Esophagus muscularis mucosa (tissue), 4 donors: ENCODE measurements at places on chromosomes 16 and 17. TPM values are rescaled to one million over a fixed set of nuclear protein-coding genes. Genes with fewer than 3 reads are reported as not detected.

- peak overlapping the region; percentile 57 for H3K27ac ChIP-seq
- no peak overlapping the region for H3K4me3 ChIP-seq
- H3K27me3 ChIP-seq = no peaks in the 10 kb centered on the region
Observed at GRCh38 chr17:13320046-13320785, 281.5 kb downstream of the HS3ST3A1 start.

GRCh38 chr17:42414704-42415409 is 8.2 kb downstream of the CAVIN1 start:
- H3K27ac ChIP-seq = peak overlapping the region; percentile 99
- H3K4me1 ChIP-seq = peaks cover 100% of the 10 kb centered on the region
- DNase-seq = no peak
- no peaks in the 10 kb centered on the region for H3K27me3 ChIP-seq
- H3K4me3 ChIP-seq = peak overlapping the region; percentile 33

DNA sequence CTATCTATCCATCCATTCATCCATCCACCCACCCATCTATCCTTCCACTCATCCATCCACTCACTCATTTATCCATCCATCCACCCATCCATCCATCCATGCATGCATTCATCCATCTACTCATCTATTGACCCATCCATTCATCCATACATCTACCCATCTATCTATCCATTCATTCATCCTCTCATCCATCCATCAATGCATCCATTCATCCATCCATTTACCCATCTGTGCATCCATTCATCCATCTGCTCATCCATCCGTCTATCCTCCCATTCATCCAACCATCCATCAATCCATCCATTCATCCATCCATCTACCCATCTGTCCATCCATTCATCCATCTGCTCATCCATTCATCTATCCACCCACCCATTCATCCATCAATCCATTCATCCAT is 224.5 kb upstream of the MAF start:
- DNase-seq = peak; percentile 12
- H3K4me1 ChIP-seq = no peaks in the 10 kb centered on the region
- no peaks in the 10 kb centered on the region for H3K27me3 ChIP-seq
- no peaks in the 10 kb centered on the region for H3K36me3 ChIP-seq
- no peak overlapping the region for H3K27ac ChIP-seq

CBLN1 gene
- total RNA-seq = 1.4 TPM

LPCAT2 gene
- 9.6 TPM for total RNA-seq

DNA sequence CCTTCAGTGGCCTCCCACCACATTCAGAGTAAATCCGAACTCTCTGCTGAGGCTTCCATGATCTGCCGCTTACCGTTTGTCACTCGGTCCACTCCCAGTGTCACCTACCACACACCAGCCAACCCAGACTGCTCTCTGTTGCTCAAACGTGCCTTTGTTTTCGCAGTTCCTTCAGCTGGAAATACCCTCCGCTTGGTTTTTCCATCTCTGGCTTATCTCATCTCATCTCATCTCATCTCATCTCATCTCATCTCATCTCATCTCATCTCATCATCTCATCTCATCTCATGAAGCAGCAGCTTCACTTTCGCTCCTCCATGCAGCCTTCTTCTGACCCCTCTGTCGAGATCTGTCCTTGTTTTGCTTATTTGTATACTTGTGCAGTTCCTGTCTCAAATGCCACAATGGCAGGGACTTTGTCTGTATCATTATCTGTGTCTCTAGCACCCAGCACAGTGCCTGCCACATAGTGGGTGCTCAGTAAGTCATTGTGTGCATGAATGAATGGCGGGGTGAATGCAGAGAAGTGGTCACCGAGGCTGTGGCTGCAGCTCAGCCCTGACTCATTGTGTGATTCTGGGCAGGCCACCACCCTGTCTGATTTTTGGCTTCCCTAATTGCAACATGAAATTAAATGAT is 3.8 kb upstream of the SNX20 start:
- DNase-seq = no peak
- no peak overlapping the region for H3K27ac ChIP-seq
- no peaks in the 10 kb centered on the region for H3K27me3 ChIP-seq
- H3K36me3 ChIP-seq = no peaks in the 10 kb centered on the region
- H3K4me1 ChIP-seq = no peaks in the 10 kb centered on the region

GRCh38 chr16:3190949-3191353 is 2.9 kb downstream of the OR1F1 start:
- no peak overlapping the region for H3K4me3 ChIP-seq
- H3K27me3 ChIP-seq = peaks cover 82% of the 10 kb centered on the region
- no peaks in the 10 kb centered on the region for H3K36me3 ChIP-seq
- no peak for DNase-seq
